ENCODE measurements at places on chromosomes 5 and 9. TPM values are rescaled to one million over a fixed set of nuclear protein-coding genes. Genes with fewer than 3 reads are reported as not detected.

Gene FOXD4L4
- 0.24 TPM for total RNA-seq

Gene FIBCD1
- total RNA-seq, result 2.2 TPM

Gene LCN9
- not detected for total RNA-seq

Gene NUTM2G
- total RNA-seq, result not detected

Gene SPINK6
- not detected for total RNA-seq

Gene ADAMTS16
- not detected for total RNA-seq

DNA sequence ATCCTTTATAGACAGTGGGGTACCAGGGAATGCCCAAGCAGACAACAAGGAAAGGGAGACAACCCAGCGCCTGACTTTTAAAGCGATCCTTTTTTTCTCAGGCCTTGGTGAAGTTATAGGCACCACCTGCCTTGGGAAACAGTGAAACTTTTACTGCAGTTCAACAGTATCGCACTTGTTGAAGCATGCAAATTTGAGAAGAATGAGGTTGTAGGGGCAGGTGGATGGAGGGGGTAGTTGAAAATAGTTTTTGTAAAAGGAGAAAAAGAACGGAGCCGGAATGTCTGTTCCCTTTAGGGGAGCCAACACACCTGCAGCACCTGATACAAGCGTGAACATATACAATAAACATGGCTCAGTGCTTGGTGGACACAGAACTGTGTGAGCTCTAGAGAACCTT is 190.2 kb upstream of the NR3C1 start:
- no peak for DNase-seq

DNA sequence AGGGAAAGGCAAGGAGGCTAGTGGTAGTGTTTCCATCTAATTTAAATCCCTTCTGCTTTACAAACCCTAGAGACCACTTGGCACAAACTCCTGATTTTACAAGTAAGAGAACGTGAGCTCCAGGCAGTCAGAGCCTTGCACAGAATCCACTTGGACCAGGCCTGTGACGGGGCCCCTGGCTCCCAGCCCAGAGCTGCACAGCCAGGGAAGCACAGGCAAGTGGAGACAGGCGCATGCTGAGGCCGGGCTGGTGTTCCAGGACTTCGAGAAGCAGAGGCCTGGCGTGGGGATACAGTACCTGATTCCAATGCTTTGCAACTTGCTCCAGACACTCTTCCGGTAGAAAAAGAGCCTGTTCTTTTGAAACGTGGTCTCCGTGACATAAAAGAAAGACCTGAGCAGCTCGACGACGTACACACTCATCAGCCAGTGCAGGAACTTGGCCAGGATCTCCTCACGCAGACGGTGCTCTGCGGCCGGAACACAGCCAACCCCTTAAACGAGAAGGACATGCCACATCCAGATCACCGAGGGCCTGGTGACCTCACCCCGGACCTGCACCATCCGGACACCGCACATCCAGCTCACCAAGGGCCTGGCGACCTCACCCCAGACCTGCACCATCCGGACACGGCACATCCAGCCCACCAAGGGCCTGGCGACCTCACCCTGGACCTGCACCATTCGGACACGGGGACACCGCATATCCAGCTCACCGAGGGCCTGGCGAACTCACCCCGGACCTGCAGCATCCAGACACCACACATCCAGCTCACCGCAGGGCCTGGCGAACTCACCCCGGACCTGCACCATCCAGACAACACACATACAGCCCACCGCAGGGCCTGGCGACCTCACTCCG is 12.5 kb downstream of the TERT start:
- DNase-seq, result no peak

- DNase-seq, result no peak
These were observed 84.0 kb downstream of the NSUN2 start for GRCh38 chr5:6548756-6549285.

GRCh38 chr5:150763023-150763769 is 4.4 kb upstream of the DCTN4 start:
- DNase-seq, result peak; percentile 72

- DNase-seq, result no peak
These were observed 142.0 kb downstream of the ADAMTS2 start for GRCh38 chr5:179203248-179203647.

DNA sequence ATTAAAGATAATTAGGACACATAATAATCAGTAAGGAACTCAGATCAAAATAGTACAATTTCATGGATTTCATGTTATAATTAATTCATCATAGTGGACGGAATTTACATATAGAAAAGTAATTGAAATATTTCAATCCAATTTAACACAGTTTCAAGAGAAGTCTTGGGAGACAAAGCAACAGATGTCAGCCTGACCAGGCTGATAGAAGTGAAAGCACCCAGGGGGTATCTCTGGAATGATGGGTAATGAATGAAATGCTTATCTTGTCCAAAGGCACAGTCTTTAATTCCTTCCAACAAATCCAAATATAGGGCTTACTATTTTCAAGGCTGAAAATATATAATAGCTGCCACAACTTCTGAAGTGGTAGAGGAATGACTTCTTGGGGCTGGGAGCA is 629.3 kb upstream of the RGMB start:
- no peak for DNase-seq

- no peak for DNase-seq
These were observed 1717.9 kb downstream of the EFNA5 start for GRCh38 chr5:105952875-105953274.

DNA sequence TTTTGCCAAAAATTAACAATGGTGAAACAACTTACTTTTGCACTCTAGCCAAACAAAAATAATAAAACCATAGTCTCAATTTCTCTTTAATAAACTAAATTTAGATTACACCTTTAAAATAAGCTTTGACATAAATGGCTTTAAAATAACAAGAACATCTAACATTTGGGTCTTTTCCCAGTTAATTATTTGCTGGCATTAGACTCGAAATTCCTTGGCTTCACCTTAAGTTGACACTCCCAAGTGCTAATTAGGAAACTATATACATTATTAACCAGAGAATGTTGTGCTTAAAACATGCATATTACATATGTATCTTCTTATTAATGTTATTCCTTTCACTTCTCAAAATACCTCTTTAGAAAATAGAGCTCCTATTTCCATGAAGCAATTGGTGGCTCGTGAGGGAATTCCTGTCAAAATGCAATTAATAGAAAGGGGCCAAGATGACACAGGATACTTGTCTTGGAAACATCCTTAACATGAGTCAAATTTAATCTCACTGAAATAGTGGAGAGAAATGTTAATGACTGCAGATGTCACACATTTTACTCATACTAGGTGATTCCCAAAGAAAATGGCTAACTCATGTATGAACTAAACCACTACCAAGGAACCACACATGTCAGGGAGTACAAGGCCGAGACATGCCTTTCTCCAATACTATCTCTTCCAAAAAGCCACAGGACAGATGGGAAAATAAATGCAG is 932.9 kb upstream of the DMAC1 start:
- DNase-seq, result no peak

DNA sequence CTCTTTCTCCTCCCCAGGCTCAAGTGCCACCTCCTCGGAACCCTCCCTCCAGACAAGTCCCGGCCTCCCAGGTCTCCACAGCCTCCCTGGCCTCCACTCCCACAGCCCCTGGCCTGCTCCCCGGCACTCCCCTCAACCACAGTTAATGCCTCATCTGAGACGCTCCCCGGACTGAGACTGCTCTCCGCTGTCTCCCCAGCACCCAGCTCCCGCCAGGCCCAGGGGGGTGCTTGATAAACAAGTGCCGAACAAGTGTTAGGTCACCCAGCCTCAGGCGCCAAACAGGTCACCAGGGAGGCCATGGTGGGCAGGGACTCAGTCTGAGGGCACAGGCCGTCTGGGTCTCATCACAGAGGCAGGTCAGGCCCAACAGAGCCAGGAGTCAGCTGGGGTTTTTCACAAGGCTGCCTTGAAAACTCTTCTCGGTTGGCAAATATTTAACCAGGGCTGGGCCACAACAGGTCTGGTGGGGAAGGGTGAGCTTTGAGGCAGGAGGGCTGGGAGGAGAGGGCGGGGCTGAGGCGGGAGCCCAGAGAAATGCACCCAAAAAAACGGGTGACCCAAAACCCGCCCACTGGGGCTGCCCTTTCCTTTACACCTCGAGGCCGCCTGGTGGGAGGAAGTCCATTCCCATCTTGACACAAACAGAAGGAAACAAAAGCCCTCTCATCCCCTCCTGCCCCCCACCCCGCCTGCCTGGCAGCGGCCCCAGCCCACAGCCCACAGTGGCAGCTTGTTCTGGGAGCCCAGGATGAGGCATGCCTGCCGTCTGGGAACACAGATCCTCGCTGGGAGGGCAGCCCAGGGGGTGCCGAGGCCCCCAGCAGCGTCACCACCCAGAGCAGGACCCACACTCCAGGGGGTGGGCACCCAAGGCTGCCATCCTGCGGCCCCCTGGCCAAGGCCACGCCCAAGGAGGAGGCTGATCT is 66.6 kb upstream of the STXBP1 start:
- DNase-seq, result no peak

- no peak for DNase-seq
These were observed 325.1 kb upstream of the PRR16 start for GRCh38 chr5:120139039-120139438.

DNA sequence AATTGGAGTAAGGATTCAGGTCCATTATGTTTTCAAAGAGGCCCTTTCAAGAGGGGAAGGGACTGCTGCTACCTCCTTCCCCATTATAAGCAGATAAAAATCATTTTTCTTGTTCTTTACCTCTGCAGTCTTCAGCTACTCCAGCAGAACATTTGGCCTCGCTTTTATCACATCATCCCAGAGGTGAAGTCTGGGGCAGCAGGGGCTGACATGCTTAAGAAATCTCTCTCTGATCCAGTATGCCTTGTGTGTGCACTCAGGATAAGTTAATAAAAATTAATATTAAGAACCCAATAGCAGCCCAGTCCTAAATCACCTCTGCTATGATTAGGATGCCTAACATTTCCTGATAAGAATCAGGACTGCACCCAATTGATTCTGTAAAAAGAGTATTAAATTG is 306.9 kb upstream of the NREP start:
- DNase-seq, result no peak

DNA sequence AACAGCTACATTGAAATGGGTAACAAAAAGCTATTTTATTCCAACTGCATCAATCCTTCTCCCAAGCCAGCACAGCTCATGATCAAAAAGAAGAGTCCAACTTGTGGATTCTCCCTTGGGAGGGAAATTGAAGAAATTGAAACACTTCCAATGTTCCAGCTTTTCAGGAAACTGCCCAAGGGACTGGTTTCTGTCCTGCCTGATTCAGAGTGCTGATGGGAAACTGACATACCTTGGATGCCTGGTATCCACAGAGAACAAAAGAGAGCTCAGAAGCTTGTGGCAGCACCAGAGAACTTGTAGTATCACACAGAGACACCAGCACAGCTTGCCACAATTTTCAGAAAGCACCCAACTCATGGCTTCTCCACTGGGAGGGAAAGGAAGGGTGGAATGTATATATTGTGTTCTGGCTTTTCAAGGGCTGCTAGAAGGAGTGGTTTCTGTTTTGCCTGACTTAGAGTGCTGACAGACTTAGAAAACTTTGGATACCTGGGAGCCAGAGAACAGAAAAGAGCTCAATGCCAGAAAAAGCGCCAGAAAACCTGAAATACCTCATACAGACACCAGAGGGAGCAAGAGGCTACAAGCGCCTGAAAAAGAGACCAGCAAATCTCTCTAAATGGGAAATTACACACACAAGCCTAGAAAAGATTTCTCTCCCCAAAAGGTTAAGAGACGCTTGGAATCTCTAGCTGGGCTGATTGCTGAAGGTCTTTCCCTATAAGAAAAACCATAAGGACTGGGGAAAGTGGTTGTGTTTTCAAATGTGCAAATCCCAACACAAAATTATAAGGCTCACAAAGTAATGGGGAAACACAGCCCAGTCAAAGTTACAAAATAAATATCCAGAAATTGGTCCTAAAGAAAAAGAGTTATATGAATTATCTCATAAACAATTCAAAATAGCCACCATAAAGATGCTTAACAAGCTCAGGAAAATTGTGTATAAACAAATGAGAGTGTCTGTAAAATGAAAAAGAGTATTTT is 178.8 kb downstream of the SPOCK1 start:
- no peak for DNase-seq

DNA sequence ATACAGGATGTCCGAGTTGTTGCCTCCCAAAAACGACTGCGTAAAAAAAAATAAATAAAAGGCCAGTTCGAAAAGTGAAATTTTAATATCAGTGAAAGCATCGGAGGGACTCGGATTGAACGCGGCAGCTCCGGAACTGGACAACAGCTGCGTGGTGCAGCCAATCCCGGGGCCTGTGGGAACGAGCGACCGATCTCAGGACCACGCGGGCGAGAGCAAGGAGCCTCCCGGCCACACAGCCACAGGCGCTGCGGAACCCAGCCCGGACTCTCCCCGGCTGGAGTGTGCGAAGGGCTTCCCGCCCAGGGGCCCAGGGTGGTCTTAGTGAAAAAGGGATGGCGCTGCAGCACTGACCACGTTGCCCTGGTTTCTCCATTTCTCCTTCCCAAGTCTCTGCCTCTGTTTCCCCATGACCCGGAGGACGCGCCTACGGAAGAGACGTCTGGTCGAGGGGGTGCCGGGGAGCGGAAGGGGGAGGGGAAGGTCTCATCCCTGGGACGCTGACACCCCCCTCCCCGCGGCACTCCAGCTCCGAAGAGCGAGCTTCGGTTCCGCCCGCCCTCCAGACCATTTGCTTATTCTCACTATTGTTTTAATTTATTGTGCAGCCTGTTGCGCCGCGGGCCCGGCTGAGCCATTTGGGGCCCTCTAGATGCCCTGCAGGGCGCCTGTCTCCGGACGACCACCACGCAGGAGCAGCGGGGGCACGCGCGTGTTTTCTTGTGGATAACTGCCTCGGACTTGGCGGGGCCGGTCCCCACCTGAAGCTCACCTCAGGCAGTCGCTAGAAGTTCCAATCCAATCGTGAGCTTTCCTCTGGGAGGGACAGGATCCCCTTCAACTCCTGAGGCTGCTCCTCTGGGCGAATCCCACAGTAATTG is 303.0 kb downstream of the PARP8 start:
- DNase-seq, result no peak

DNA sequence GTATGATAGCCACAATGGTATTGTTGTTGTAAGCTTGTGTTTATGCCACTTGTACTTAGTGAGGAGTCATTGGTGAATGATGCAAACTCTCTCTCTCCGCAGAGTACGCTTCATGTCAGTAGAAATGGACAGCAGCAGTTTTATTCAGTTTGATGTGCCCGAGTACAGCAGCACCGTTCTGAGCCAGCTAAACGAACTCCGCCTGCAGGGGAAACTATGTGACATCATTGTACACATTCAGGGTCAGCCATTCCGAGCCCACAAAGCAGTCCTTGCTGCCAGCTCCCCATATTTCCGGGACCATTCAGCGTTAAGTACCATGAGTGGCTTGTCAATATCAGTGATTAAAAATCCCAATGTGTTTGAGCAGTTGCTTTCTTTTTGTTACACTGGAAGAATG is 18.8 kb downstream of the ZBTB34 start:
- DNase-seq, result no peak

- no peak for DNase-seq
These were observed 200.0 kb downstream of the MELK start for GRCh38 chr9:36772449-36773403.

GRCh38 chr9:131575946-131576853 is 30.9 kb downstream of the PRRT1B start:
- no peak for DNase-seq

GRCh38 chr9:91750343-91750742 is 199.7 kb downstream of the ROR2 start:
- DNase-seq, result no peak

- no peak for DNase-seq
These were observed 500.9 kb downstream of the DIRAS2 start for GRCh38 chr9:90141723-90142122.

- peak; percentile 34 for DNase-seq
These were observed 10.4 kb upstream of the SPINK4 start for GRCh38 chr9:33229359-33230114.

GRCh38 chr5:159097784-159098602 is 1.7 kb downstream of the EBF1 start:
- peak; percentile 58 for DNase-seq

Measured in left cardiac atrium (tissue), 4 donors.